HFF-Myc (cell line): ENCODE measurements at places on chromosomes 12 and 14.

DNA sequence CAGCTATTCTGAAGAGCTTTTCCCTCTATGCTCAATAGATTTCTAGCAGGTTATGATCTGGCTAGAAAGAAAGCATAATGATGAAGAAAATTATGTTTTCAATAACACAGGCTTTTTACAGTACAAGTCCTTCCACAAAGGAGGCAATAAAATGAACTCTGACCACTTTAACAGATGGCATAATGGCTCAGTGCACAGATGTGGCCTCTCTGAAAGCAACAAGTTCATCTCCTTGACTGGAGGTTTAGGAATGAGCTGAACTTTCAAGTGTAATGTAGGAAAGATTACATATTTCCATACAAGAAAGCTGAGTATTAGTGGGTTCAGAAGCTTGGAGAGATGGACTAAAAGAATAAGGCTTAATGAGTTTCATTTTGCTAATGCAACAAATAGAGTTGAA is 147.4 kb downstream of the EFCAB11 start:
- DNase-seq = no peak

DNA sequence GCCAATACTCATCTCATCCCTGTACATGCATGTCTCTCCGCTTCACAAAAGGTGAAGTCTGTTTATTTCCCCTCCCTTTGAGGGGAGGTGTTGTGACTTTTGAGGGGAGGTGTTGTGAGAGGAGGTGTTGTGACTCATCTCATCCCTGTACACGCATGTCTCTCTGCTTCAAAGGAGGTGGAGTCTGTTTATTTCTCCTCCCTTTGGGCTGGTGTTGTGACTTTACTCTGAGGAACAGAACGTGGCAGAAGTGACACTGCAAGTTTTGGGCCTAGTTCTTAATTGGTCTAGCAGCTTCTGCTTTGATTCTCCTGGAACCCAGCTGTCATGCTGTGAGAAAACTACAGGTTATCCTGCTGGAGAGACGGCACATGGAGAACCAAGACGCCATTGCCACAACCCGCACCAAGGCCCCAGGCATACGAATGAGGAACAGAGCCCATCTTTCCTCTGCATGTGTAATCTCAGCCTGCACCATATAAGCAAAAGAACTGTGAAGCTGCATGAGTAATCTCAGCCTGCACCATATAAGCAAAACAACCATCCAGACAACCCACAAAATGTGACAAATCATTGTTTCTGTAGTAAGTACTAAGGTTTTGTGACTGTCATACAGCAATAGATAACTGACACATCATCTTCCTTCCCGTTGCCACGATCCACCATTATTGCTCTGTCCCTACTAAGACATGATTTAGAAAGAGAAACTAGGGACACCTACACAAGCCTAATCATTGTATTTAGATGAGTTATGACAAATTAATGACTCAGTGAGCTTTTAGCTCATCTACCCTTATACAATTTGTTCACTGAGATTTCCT is 30.0 kb downstream of the GALNT4 start:
- DNase-seq = no peak

DNA sequence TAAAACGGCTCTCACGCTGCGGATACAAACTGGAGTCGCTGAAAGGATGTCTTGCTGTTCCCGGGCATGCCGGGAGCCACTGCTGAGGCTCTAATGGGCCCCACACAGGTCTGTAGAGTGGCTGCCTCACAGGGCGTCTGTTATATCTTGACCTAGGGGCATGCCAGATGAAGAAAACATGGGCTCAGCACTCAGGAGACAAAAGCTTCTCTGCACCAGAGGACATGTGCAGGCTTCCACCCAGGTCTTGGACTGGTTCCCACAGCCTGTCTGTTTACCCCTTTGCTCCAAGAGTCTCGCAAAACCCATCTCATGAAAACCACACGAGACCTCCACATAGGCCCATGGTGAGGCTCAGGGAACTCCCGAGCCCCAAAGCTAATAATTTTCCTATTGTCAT is 134.2 kb downstream of the RPS29 start:
- DNase-seq = no peak

DNA sequence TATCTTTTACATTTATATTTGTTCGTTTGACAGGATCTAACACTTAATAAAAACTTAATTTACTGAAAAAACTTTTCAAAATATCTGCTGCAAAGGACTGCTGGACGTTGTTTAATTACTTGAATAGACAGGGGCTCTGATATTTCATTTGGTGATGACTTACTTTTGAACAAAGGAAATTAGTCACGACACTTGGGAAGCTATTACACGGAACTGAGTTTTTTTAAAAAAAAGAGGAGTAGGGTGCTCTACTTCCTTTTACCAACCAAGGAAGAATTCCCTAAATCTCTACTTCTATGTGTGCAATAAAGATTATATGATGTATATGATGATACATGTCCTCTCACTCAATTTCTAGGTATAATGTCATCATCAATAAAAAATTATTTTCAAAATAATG is 4.7 kb downstream of the FGD6 start:
- DNase-seq = no peak

DNA sequence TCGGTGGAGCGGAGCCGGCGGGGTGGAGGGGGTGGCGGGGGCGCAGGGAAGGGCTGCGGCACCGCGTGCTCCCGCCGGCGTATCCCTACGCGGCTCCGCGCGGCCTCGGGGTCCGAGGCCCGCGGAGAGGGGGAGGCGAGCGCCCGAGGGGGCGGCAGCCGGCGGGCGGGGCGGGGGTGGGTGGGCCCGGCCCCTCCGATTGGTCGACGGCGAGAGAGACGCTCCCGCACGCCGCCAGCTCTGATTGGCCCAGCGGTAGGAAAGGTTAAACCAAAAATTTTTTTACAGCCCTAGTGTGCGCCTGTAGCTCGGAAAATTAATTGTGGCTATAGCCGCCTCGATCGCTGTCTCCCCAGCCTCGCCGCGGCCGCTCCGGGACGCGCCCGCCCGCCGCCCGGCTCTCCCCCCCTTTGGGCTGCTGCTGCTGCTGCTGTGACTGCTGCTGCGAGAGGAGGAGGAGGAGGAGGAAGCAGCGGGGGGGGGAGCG is at the start of gene FOXG1:
FOXG1 (plus strand) TSS at position 319 of the 487 bp plus-strand sequence. CDS start 493 bp downstream, outside the sequence.
- DNase-seq = no peak

DNA sequence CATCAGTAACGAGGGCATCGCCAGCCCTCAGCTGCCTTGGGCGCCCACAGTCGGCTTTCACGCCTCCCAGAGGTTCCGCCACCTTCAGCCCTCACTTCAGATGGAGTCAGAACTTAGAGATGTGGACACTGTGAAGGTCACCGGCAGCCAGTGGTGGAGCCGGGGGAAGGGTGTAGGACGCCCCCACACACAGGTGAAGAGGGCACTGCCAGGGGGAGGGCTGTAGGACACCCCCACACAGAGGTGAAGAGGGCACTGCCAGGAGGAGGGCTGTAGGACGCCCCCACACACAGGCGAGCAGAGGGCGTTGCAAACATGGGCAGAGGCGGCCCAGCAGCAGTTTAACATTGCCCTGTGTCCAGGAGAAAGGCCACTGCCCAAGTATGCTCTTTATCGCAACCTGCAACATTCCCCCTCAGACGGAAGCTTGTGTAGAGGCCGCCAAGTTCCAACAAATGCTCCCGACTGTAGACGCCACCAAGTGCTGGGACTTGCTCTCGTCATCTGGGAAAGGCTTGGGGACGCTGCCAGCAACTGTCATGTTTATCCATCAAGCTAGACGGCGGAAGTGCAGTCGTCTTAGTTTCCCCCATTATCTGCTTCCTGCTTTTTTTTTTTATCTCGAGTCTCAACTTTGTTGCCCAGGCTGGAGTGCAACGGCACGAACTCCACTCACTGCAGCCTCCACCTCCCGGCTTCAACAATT is 4.9 kb upstream of the ANKLE2 start:
- no peak for DNase-seq

- no peak for DNase-seq
These were observed 27.9 kb downstream of the SYNE3 start for GRCh38 chr14:95488376-95489213.

DNA sequence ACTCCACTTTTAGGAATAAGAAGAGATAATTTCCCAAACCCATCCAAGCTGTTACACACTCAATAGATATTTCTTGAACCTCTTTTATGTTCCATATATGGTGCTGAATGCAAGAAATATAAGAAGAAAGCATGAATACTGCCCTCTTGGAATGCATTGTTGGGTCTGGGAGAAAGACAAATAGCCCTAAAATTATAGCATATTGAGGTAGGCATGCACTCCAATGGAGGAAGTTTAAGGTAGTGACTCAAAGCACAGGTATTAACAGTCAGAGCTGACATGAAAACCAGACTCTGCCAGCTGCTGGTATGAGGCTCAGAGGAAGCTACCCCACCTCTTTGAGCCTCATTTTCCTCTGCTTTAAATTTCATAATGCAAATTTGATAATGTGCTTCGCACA is 261.3 kb upstream of the NOS1 start:
- no peak for DNase-seq

DNA sequence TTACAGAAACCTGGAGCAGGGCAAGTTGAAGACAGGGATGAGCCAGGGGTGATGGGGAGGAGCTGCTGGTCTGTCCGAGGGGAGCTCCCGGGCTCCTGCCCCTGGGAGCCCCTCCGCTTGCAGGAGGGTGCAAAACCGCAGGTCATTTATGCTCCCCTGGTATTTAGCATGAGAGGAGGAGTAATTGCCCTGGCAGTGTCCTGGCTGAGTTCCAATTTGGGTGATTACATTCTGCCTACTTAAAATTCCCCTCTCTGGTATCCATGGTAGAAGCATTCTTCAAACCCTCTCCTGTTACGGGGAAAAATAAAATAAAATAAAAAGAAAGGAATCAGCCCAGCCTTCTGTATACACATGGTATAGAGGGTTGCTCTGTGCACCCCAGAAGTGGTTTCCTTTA is 61.7 kb upstream of the VRK1 start:
- no peak for DNase-seq

- no peak for DNase-seq
These were observed 346.5 kb downstream of the BCL11B start for GRCh38 chr14:98925354-98926040.

DNA sequence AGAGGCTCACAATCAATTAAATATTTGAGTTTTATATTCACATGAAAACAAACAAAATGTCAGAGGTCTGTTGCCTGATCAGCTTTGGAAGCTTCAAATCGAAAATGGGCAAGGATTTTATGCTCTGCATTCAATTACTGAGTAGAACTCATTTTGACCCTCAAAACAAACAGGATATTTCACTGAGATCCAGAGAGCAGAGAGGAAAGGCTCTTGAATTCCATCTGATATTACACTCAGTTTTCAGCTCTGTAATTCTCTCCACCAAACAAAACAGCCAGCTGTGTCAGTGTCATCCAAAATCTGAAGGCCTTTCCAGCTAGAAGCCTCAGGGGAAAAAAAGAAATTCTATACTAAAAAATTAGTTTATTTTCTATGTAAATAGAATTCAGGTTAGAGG is 128.6 kb upstream of the FLRT2 start:
- no peak for DNase-seq

GRCh38 chr12:100661300-100661951 is 87.9 kb downstream of the GAS2L3 start:
- no peak for DNase-seq

- DNase-seq = no peak
These were observed 4.0 kb upstream of the RESF1 start for GRCh38 chr12:31954925-31955858.

- no peak for DNase-seq
These were observed 131.8 kb upstream of the USP15 start for GRCh38 chr12:62128175-62128975.

DNA sequence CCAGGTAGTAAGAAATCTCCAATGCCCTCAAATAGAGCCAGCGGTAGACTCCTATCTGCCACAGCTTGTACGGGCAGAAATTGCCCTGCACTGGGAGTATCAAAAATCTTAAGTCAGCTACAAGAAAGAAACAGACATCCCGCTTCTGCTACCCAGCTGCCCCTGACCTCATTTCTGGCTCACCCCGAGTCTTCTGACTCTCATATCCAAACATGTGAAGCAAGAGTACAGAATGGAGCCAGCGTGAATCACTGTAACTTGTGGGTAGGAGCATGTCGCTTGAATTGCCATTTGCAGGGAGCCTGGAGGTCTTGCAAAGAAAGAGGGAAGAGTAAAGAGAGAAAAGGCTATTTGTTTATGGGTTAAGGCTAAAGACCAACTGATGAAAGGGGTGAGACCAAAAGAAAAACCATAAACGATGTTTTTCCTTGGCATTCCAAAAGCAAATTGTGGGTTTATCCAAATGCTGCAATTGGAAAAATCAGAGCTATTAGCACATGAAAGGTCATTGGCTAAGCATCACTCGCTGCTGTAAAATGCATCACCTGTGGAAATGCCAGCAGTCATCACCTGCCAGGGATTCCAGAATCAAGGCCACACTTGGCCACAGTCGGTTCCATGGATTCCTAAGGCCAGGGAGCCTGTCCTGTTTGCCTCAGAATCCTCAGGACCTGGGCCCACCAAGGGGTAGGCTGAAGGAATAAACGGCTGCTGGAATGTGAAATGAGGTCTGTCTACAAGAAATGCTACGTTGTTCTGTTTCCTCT is 86.6 kb downstream of the FOXN3 start:
- DNase-seq = no peak

DNA sequence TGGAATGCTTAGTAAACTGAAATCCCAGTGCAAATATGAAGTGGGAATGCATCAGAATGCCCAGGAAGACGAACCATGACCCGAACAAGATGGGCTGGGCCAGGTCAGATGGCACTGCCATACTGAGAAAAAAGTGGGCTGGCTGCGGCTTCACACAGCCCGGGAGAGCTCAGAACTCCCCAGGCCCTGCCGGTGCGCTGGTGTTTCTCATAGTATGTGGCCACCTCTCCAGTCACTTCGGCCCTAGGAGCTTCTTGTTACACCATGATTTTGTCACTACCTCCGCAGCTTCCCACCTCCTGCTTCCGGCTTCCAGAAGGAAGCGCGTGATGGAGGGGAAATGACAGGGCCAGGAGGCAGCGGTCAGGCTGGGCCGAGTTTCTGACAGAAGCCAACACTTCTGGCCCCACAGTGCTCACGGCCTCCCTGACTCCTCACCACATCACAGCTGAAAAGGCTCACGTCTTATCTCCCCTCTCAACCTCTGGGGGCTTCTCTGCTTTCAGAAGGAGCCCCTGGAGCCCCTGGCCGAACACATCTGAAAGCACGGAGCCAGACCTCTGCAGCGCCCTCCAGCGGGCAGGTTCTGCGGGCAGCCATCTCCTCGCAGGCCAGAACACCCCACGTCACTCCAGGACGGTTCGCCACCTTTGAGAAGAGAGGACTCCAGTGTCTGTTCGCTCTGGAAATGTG is 30.7 kb downstream of the DAD1 start:
- DNase-seq = no peak

DNA sequence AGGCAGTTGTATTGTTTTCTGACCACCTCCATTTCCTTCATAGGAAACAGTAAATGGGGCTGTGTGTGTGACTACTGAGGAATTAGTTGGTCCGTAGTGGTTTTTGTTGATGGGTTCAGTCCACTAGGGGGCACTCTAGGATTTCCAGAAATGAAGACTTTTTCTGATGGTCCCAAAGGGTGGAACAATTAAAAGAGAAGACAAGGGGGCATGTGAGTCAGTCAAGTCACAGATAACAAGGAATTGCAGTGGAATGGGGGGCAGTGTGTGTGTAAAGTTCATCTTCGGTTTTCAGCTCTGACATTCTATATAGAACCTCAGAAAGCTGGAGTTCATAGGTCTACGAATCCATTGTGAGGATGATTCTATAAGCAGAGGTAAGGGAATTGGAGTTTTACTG is 186.6 kb upstream of the OR4E1 start:
- DNase-seq = no peak

- no peak for DNase-seq
These were observed 416.9 kb downstream of the SLC6A15 start for GRCh38 chr12:84495711-84496110.
